ENCODE measurements at places on chromosomes 6 and 20.

- DNase-seq, result no peak
Measured at GRCh38 chr6:13248053-13248452, 80.3 kb downstream of the TBC1D7 start.

DNA sequence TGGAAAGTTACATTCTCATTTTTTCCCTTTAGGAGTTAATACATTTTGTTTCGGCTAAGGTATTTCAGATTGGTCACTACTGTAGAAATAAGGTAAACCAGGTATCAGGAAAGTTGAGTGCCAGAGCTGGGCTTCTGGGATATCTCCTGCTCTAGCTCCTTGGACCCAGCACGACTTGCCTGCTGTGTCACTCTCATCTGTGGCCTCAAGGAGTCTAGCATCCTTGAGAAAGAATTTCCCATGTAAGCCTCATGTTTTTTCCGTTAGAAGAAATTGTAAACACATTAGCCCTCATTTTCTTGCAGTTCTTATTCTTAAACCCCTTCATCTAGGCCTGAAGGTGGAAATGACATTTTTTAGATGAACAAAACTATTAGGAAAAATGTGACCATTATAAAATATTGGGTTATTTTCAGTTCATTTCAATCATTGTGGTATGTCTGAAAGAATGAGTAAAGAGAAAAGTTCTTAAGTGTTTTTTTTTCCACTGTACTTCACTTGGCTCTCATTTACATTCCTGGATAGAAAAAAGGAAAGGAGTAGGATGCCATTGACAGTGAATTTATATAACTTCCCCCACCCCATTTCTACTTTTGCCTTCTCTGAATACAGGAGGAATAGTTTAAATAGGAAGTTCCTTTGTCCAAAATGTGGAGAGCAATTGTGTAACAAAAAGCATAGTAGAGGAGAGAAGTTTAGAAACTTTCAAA, 46.7 kb downstream of the CD2AP start:
- no peak for DNase-seq

GRCh38 chr6:34047913-34048867, 97.7 kb downstream of the GRM4 start:
- no peak for DNase-seq

DNA sequence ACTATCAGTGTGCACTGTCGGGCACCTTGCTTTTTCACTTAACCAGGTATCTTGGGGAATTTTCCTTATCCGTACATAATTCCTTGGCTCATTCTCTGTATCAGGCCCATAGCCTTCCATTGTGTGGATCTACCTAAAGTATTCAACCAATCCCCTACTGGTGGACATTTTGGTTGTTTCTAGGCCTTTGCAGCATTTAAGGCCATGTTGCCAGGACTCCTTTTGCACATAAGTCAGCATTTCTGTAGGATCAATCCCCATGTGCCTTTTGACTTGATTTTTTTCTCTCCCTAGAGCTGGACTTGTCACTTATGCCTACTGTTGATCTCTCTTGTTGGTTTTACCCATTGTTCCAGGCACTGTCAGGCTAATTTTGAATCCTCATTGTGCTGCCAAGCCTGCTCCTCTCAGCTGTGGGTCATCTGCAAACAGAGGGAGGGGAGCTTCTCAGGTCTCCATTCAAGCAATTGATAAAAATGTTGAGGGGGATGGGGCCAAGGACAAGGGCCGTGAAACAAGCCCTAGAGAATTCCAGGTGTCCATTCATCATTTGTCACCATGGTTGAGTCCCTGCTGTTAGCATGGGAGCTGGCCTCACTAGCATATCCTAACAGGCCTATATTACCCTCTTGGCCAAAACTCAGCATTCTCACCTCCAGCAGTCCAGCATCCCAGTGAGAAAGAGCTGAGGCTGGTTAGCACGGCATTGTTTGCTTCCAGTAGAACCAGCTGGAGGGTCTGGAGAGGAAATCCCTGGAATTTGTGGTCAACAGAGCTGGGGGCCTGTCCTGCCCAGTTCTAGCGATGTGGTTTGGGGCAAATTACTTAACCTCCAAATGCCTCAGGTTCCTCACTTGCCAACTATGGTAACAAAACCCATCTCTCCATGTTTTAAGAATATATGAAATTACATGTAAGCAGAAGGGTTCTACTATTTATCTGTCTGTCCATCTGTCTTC, 178.4 kb downstream of the MRPL14 start:
- no peak for DNase-seq

- DNase-seq, result no peak
Measured at GRCh38 chr6:97102145-97102790, 177.7 kb downstream of the KLHL32 start.

DNA sequence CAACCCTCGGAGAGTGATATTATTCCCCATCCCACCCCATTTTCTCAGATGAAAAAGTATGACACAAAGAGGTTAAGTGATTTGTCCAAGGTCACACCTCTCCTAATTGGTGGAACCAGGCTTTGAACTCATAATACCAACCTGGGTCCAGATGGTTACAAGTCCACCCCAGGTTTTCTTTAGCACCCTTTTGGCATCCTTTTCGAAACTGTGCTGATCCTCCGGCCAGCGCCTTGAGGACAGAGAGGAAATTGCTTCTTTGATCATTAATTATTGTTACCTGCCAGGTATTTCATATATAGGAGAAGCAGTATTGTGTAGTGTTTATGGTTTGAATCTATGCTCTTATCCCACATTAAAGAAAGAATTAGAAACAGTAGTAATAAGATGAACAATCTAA, 29.3 kb upstream of the PDYN start:
- DNase-seq, result no peak

- no peak for DNase-seq
Measured at GRCh38 chr20:52676283-52676995, 295.7 kb upstream of the TSHZ2 start.

- no peak for DNase-seq
Measured at GRCh38 chr6:136403110-136403980, 113.7 kb upstream of the BCLAF1 start.

DNA sequence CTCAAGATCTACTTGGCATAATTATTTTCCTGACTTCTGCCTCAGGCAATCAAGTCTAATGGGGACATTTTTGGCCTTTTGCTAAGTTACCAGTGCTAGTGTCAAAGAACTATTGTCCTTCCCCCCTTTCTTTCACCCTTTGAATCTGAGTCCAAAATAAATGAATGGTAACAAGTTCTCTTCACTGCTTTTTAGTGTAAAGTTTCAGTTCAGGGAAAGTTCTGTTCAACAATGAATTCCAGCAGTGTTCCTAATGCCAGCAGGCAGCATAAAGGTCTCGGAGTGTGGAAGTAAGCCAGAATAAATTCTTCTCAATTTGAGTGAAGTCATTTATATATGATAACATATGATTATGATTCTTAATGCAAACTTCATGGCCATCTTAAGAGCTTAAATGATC, 20.8 kb upstream of the TSPYL1 start:
- DNase-seq, result no peak

GRCh38 chr6:52364480-52365166, 2.7 kb downstream of the PAQR8 start:
- no peak for DNase-seq

DNA sequence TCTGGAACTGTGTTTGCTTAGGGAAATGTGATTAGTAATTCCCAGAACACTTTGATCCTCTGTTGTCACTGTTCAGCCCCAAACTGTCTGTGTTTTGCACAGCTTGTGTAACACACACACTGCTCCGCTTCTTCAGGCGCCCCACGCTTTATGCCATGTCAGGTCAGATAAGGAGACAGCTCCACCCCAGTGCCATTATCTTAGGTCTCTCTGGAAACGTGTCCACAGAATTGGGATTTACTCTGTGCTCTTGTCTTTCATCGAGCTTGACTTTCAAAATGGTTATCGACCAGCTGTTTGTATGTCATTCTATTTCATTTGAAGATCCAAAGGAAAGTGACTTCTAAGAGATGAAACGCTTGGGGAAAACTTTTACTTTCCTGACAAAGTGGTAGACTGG, 106.4 kb upstream of the SSTR4 start:
- no peak for DNase-seq

DNA sequence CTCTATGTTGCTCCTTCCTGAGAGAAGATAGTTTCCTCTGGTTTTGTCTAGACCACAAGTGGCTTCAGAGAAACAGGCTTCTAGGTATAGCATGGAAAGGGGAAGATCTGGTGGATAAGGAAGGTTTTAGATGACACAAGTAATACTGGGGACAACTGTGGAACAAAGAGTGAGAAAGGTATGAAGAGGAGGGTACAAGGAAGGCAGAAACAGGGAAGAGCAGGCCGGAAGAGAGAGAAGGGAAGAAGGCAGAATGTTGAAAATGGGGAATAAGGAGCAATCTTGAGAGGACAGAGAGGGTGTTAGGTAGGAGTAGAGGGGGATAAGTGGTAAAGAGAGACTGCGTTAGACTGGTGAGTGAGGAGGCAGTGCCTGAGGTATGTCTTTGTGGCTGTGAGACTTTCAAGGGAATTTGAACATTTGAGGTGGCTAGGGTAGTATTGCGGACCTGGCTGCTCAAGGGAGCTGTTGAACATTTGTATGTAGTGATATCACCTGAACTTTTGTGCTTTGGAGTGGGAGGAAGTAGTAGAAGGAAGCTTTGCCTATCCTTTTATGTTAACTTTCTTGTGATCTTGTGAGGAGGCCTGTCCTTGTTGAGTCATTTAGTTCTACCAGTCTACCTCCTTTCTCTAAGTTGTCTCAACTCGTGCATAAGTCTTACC, 69.5 kb downstream of the FOXO3 start:
- DNase-seq, result no peak

DNA sequence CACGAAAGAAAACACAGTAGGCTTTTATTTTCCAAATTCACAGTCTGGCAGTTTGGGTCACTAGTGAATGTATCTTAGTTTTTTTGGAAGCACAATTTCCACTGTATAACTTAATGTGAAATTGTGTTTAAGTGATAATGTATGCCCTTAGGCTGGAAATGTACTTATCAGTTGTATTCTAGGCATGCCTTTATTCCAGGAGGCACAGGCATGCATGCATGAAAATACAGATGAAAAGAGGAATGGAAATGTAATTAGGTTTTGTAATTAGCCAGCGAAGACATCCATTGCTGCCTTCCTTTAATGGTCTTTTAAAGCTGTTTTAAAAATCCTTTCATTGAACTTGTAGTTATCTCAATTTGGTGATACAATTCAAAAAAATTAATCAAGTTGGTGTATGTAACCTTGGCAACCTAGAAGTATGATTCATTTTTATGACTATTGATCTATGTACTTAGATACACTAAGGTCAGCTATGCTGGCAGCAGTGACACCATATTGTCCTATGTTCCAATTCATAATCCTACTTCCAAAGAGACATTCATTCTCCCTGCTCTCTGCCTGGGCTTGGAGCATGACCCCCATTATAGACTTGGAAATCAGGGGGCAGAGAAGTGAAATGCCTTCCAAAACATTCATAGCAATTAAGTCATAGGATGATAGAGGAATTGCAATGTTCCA, 73.1 kb downstream of the SNAP25 start:
- DNase-seq, result no peak

GRCh38 chr20:4569092-4569491, 152.6 kb upstream of the PRND start:
- no peak for DNase-seq

DNA sequence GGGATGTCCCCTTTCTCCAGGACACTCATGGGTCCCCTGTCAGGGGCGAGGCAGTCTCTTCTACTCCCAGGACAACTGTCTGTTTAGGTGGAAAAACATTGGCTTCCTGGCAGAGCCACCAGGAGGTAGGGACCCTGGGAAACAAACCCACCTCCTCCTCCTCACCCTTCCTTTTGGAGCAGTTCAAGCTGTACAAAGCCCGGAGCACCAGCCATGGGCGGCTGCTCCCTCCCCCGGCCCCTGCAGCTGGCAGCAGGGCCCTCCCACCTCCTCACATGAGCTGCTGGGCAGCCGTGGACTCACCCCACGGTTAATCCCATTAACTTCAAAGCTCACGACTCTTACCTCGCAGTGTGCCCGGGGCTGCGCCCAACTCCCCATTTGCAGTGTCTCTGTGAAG, 48.6 kb downstream of the CDH4 start:
- DNase-seq, result no peak

DNA sequence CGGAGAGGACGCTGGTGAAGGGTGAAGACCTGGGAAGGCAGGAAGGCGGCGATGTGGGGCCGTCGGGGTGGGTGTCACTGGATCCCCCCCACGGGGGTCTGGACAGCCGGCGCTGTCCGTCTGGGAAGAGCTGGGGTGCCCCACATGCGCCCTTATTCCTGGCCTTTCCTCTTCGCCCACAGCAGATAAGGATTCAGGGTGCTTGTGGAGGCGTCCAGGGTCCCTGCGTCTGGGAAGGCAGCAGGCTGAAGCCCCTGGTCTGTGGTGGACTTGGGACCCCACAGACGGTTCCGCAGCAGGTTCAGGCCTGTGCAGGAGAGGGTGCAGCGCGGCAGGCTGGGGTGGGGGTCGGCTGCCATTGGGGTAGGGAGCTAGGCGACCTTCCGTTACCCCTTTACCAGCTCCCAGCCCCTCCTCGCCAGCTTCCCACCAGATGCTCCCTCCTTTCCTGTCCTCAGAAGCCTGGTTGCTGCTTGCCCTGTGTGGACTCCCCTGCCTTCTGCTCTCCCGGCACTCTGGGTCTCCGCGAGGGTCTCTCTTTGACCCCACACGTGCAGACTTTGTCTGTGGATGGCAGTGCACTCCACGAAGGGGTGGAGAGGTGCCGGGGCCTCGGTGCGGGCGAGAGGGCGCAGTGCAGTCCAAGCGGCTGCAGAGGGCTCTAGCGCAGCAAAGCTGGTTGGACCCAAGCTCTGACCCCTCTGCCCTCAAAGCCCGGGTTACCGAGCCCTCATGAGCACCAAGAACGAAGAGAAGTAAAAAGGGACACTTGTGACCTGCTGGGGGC, 2.1 kb upstream of the GATA5 start:
- no peak for DNase-seq

DNA sequence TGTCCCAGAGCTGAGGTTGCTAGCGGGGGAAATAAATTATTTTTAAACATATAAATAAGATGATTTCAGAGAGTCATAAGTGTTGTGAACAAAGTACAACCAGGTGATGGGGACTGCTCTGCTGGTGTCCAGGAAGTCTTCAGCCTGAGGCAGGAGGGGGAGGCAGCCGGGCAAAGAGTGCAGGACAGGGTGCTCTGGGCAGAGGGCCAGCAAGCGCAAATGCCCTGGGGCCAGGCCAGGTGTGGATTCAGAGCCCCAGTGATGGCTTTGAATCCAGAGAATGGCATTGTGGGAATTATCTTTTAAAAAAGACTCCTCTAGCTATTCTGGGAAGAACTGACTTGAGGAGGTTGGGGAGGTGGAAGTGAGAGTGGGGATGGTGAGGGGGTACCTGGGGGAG, 1.6 kb downstream of the CLPSL1 start:
- DNase-seq, result no peak

DNA sequence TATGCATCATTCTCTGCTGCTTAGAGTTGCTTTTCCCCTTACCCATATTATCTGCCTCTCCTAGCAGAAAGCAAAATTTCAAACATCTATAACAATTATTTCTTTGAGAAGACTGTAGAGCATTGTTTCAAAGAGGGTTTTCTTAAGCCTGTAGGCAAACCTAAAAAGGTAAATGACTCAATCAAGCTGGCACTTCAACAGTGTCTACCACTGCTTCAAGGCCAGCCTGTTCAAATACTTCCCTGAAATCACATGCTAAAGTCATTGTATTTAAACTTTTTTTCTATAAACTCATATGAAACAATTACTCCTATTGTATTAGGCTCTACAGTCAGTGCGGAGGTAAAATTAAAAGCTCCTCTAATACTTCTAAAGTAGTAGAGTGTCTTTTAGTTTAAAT, 87.1 kb downstream of the OGFRL1 start:
- no peak for DNase-seq

GRCh38 chr6:98971303-98971702, 23.6 kb upstream of the FBXL4 start:
- no peak for DNase-seq

GRCh38 chr6:859936-860335, 167.0 kb upstream of the EXOC2 start:
- no peak for DNase-seq

- no peak for DNase-seq
Measured at GRCh38 chr6:27874016-27874415, 38.2 kb downstream of the OR2B2 start.

Data from stimulated activated naive CD8-positive, alpha-beta T cell treated with anti-CD3 and anti-CD28 coated beads, Interleukin-15, Interleukin-2, amounts not matched to agents 100 U/mL and 50 U/mL, for 24 hours (primary cell).